ENCODE measurements at places on chromosomes 6 and 20.

- no peak for DNase-seq
Observed at GRCh38 chr6:166611631-166612030, 15.4 kb downstream of the RPS6KA2 start.

GRCh38 chr6:43303751-43304331, 4.8 kb downstream of the CRIP3 start:
- DNase-seq: no peak

DNA sequence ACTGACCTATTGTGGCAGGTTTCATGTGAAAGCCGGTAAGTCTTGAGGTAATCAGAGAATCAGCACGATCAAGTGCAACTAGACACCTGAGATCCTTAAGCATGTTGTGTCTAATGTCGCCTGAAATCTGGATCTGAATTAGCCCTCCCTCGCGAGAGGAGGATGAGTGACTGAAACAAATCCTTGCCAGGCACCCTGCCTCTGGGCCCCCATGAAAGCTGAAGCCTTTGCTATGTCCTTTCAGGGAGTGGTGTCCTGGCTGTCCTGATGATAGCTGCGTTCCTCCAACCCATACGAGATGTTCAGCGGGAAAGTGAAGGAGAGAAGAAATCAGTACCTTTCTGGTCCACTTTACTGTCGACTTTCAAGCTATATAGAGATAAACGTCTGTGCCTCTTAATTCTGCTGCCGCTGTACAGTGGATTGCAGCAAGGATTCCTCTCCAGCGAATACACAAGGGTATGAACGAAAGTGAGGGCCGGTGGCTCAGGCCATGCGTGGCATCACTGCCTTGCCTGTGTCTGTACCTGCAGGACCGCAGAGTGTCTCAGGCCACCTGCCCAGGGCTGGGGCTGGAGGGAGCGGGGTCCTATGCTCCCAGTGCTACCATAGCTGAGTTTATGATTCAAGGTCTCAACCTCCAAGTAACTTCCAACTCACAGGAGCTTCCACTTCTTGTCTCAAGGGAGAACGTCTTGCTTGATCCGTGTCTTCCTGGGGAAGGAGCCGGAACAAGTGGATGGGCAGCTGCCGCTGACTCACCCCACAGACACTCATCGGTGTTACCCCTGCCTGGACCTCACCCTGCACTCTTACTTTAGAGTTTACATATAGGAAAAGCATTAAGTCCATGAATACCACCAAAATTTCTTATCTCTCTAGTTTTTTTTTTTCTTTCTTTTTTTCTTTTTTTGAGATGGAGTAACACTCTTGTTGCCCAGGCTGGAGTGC, 12.8 kb downstream of the UNC93A start:
- DNase-seq: no peak

DNA sequence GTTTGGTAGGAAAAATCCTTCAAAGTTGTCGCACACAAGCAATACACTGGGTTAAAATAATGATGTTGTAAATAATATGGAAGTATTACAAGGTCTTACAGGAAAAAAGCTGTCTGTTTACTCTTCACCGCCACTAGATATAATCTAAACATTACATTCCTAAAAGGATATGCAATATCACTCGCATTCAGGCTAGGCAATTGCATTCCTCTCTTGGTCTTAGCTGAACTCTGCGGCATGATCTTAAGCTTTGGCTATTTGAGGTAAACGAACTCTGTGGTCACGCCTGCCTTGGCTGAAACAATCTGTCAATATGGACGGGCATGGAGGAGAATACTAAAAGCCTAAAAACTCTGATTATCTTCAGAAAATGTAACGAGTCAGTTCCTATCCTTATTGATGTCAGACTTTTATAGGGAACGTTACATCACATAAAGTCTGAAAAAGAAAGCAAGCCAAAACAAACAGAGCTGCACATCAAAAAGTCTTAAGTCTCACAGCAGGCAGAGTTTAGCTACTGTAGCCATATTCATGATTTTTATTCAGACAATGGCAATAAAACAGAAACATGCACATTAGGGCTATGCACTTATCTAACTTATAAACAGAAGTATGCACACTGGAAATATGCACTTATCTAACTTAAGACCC, 30.8 kb upstream of the FILIP1 start:
- DNase-seq: no peak

- peak; percentile 42 for DNase-seq
Observed at GRCh38 chr6:90388395-90388794, 91.8 kb upstream of the BACH2 start.

DNA sequence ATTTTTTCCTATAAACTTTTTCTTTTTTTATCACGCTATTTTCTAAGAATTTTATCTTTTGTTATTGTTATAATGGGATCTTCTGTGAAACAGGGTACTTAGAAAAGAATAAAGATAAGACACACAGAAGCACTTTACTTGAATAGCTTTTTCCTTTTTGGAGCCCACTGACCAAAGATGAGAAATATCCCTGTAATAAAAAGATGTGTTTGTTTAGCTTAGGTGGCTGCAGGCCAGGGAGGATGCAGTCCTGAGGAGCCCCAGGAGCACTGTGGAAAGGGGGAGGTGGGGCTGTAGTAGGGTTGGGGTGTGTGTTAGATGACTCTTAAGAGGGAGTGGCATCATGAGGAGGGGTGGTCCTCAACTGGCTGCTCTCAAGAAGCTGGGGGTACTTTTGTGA, 128.6 kb downstream of the ARID1B start:
- no peak for DNase-seq

GRCh38 chr6:156944412-156944811, 167.2 kb downstream of the ARID1B start:
- no peak for DNase-seq

GRCh38 chr6:140809694-140810101, 1323.0 kb upstream of the GJE1 start:
- DNase-seq: no peak

DNA sequence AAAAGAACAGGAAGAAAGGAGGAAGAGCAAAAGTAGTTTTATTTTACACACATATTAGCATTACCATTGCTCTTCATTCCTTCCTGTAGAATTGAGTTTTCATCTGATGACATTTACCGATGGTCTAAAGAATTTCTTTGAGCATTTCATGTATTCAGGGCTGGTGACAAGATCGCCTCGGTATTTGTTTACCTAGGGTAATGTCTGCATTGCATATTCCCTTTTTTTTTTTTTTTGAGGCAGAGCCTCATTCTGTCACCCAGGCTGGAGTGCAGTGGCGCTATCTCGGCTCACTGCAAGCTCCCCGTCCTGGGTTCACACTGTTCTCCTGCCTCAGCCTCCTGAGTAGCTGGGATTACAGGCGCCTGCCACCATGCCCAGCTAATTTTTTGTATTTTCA, 19.3 kb downstream of the RAB22A start:
- no peak for DNase-seq

- DNase-seq: no peak
Observed at GRCh38 chr6:51318674-51319073, 500.0 kb downstream of the TFAP2B start.

DNA sequence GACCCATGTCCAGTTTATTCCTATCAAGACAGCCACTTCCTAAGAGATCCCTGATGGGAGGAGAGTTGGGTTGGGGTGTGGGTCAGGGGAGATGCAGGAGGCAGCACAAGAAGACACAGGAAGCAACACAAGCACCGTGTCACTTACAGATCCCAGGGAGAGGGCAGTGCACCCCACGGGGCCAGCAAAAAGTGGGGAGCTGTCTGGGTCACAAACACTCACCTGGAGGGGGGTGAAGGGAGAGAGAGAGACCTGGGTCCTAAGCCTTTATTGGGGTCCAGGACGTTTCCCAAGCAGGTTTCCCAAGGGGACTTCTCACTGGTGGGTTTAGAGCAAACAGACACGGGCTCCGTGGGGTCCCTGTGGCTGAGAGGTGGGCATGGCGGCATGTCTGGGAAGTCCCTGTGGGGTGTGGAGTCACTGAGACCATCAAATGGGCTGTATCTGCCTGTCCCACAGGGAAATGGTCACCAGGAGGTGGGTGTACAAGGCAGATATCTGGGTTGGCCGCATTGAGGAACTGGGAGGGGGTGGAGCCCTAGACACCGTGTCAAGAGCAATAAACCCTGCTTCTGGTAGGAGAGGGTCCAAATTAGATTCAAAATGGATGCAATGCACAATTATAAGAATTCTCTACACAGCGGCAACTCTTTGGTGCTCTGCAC, 1.6 kb upstream of the CD93 start:
- no peak for DNase-seq

- DNase-seq: no peak
Observed at GRCh38 chr20:17571153-17571527, 1.3 kb downstream of the DSTN start.

- no peak for DNase-seq
Observed at GRCh38 chr6:120805276-120805675, 529.0 kb downstream of the TBC1D32 start.

DNA sequence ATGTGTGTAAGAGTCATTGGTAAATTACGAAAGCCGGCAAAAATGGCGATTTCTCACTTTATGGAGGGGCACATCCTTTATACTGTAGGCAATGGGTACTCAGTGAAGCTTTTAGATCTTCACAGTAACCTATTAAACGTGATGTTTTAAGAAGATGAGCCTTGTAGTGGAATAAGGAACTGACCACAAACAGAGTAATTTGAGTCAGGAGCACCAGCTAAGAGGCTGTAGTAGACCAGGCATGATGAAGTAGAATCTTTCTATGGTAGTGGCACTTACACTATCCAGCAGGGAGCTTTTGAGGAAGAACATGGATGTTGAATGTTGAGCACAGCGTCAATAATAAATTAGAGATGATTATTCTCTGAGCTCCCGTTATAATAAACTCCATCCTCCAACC, 65.9 kb downstream of the HIVEP2 start:
- no peak for DNase-seq

GRCh38 chr6:26459023-26459810, 1.5 kb downstream of the BTN2A1 start:
- DNase-seq: no peak

DNA sequence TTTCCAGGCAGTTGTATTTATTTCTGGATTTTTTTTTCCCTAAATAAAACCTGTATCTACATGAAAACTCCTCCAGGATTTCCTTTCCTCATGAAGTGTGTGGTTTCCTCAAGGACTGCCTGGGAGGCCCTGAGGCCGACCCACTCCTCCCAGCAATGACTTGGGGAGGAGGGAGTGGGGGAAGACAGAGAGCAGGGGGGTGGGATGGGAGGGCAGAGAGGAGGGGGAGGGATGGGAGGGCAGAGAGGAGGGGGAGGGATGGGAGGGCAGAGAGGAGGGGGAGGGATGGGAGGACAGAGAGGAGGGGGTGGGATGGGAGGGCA, 161.8 kb upstream of the AGPAT4 start:
- DNase-seq: no peak

DNA sequence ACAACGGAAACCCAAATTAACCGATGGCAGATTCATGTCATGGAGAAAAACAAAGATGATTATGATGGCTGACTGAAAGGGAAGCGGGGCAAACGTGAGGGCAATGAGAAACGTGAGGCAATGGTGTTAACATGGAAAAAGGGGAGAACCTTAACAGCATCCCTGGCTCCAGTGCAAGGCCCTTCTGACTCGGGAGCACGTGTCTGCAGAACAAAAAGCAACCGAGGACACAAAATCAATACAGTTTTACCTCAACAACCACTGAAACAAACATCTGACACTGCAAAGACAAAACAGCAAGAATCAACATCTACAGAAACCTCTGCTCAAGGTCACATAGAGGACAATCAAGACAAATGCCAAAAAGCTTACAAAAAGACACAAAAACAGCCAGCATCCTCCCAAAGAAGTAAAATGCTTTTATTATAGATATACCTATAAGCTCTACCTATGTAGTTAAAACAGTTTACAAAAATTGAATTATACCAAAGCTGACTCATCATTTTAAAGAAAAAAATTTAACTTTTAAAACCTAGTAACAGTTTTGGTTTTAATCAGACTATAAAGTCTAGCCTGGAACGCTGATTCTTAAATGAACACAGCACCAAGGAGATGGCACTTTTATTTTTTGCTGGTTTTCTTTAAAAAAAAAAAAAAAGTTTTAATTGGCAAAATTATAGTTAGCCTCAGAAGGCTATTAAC, 43.1 kb downstream of the SMLR1 start:
- DNase-seq: no peak

- DNase-seq: no peak
Observed at GRCh38 chr6:13012977-13013680, 296.6 kb downstream of the PHACTR1 start.

GRCh38 chr6:36124881-36125280, 5.4 kb upstream of the MAPK13 start:
- no peak for DNase-seq

DNA sequence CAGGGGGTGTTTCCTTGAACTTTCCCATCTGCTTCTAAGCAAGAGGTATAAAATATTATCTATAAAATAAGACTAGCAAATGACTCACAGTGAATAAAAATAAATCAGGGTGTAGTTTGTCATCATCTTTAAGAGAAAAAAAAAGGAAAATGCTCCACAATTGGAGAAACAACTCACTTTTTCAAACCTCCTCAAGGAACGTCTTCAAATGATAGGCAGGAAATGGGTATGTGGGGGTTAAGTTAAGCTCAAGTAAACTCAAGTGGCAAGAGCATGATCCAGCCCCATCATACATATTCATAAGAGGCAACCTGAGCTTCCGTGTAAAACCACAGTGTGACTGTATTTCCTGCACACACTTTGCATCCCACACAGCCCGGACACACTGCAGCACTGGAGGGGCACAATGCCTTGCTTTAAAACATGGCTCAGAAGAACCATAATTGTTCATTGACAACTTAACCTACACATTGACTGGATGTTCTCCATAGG, 58.5 kb upstream of the CEP85L start:
- peak; percentile 68 for DNase-seq

GRCh38 chr6:116596815-116597214, 19.5 kb upstream of the RSPH4A start:
- DNase-seq: no peak

DNA sequence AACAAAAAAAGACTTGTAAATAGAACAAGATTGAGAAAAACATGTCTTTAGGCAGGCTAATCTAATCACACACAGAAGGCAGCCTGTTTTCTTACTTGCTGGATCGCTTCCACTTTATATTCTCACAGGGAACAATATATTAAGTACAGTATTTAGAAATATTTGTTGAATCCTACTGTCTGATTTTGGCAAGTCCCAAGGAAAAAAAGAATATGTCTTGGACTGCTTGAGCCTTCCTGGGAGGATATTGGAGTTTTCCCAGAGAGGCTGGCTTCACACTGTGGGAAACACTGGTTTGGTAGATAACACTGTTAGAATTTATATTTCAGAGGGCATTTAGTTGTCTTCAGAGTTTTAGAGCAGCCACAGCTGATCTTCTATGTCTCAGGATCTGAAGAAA, 229.7 kb downstream of the PRL start:
- DNase-seq: no peak
